RPMI7951 (cell line): ENCODE measurements at places on chromosomes 16 and 17.

DNA sequence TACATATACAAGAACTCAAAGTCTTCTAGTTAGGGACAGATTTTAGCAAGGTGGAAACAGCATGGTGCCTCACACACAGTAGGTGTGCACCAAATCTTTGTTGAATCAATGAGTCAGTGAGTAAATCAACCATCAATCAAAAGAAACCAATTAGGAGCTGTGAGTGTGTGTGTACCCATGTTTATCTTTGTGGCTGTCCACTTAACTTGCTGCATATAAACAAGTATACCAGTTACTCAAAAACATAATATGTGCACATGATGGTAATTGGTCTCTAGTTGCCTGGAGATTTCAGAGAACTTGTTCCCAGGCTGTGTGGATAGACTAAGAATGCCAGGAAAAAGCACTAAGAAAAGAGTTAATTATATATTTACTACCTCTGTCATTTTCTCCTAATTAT is 272.2 kb upstream of the CCL2 start:
- DNase-seq, result no peak

DNA sequence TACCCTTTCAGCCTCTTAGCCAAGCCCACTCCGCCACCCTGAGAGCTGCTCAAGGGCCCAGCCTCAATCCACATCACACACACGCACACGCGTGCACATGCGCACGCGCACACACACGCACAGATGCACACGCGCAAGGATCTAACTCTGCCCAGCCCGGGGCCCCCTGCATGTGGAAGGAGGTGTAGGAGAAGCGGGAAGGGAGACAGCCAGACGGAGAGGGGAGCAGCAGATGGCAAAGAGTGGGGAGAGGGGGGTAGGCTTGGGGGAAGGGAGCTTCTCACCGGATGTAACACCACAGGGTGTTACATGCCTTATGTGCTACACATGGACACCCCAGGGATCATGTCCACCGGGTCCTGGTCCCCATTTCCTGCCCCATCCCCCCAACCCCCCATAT is 15.3 kb downstream of the DLG4 start:
- DNase-seq, result no peak

DNA sequence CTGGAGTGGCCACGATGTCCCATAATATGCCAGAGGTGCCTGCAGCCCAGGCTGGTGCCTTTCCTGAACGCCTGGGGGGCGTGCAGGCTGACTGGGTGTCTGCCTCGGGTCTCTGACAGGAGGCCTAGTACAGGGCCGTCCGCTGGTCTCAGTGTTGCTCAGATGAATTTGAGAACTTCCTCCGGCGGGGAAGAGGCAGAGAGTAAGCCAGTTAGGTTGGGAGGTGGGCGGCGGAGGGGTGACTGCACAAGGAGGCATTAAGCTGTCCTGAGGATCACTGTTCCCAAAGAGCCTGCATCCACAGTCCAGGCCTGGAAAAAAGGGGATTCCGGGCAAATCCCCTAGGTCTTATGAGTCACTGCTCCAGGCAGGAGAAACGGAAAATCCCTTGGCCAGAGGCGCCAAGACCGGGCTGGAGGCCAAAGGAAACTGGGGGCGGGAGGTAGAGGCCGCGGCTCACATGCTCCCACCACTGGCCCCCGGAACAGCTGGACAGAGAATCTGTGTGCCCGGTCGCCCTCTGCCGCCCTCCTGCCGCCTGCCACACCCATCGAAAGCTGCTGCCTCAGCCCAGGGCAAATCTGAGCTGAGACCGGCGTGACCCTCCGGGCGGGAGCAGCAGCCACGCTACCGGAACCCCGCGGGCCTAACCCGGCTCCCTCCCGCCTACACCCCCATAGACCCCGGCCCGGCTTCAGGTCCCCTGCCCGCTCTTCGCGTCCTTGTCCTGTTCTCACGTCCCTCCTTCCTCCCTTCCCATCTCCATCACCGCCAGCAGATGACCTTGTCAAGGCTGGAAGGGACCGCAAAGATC is 1.2 kb downstream of the TRIM47 start:
- DNase-seq, result peak; percentile 95

- peak; percentile 91 for DNase-seq
Measured at GRCh38 chr17:76791053-76791980, 53.4 kb downstream of the MFSD11 start.

- no peak for DNase-seq
Measured at GRCh38 chr17:3915995-3916696, at the start of gene P2RX1. Gene P2RX1, minus strand, starts transcription at chr17:3916465. Its CDS starts 240 bp downstream, at chr17:3916225.

GRCh38 chr17:76138896-76139752 is 1.9 kb downstream of the FOXJ1 start:
- DNase-seq, result no peak

- DNase-seq, result peak; percentile 93
Measured at GRCh38 chr16:19005561-19006445, 22.1 kb downstream of the TMC7 start.

- DNase-seq, result no peak
Measured at GRCh38 chr17:74892974-74893911, at the start of gene FADS6. Gene FADS6, minus strand, starts transcription at chr17:74893633. Its CDS starts 38 bp downstream, at chr17:74893595.

DNA sequence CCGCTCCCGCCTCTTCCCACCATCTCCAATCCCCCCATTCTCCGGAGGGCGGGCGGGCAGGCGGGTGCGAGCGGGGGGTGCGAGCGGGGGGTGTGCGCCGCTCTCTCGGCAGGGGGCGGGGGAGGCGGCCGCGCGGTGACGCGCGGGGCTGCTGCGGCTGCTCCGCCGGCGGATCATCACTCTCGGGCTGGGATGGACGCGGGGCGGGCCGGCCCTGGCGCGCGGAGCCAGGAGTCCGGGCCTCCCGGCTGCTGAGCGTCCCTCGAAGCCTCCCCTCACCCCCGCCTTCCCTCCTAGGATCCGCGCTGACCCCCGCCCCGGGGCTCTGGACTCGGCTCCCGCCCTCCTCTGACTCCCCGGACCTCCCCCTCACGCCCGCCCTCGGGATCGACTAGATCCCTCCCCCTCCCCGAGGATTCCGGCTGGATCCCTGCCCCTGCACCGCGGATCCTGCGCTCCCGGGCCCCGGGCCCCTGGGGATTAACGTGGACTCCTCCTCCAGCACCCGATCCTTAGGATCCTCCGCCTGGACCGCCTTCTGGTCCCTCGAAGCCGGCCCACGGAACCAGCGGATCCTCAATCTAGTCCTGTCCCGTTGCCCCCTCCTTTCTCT is 946 bp upstream of the TMEM256 start:
- no peak for DNase-seq

DNA sequence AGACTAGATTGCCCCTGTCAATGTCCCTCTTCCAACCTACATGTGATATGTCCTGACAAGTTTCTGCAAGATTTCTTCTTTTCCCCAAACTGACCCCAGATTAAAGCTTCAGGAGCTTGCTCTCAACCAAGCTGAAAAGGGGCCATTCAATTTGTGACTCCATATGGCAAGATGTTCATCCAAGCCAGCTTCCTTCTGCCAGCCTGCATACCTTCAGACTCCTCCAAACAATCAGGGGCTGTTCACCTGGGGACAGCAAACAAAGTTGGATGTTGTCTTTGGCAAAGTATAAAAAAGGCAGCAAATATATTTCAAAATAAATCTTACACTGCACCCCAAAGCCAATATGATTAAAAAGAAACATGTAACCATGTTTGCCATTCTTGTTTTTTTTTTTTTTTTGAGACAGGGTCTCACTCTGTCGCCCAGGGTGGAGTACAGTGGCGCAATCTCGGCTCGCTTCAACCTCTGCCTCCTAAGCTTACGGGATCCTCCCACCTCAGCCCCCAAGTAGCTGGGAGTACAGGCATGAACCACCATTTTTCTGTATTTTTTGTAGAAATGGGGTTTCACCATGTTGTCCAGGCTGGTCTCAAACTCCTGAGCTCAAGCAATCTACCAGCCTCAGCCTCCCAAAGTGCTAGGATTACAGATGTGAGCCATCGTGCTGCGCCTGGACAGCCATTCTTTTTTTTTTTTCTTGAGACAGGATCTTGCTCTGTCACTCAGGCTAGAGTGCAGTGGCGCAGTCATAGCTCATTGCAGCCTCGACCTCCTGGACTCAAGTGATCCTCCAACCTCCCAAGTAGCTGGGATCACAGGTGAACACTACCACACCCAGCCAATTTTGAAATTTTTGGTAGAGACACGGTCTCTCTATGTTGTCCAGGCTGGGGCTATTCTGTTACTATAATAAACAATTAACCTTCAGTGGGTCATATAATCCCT is 50.0 kb upstream of the AKAP1 start:
- DNase-seq, result no peak

GRCh38 chr16:58201163-58201562 is 3.3 kb upstream of the CSNK2A2 start:
- DNase-seq, result no peak

DNA sequence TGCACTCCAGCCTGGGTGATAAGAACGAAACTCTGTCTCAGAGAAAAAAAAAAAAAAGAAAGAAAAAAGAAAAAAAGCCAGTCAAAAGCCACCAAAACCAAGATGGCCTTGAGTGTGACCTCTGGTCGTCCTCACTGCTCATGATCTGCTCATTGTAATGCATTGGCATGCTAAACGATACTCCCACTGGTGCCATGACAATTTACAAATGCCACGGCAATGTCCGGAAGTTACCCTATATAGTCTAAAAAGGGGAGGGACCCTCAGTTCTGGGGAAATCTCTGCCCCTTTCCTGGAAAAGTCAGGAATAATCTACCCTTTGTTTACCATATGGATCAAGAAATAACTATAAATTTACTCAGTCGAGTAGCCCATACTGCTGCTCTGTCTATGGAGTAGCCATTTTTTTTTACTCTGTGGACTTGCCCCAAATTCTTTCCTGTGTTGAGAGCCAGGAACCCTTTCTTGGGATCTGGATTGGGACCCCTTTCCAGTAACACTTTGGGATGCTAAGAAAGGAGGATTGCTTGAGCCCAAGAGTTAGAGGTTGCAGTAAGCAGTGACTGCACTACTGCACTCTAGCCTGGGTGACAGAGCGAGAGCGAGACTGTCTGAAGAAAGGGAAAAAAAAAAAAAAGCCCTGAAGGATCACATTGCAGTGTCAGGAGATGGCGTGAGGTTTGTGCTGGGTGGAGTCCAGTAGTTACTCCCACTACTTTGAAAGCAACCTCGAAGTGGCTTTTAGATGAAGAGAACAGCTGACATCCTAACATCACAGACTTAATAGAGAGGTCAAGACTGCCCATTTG is 3.7 kb upstream of the TMEM231 start:
- DNase-seq, result peak; percentile 83

DNA sequence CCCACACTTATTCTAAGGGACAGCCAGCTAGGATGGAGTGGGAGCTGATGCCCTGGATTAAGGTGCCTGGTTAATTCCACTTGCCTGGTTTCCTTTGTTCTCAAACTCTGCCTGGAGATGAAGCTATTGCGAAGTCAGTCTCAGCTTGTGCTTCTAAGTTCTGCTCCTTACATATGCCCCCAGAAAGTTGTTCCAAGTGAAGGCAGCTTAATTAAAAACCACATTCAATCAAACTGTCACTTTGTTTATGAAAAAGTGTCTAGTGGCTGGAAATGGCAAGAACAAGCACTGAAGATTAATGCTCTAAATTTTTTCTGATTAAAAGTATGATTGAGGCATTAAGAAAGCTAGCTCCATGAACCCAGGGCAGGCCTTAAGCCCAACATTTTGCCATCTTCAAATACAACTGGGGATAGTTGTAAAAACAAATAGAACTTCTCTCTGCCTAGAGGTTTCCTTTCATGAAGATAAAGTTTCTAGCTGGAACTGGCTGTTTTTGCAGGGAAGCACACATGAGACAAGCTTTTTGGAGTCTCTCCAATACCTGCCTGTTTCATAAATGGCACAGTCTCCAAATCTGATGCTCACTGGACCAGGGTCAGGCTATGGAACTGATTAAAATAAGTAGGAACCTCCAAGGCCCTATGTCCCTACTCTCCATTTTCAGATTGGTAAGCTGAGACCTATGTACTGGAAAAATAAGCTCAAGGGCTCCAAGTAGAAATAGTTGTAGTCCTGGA is 100.9 kb downstream of the GRIN2A start:
- peak; percentile 43 for DNase-seq
